ENCODE measurements at places on chromosomes 16 and 17.

- DNase-seq: peak; percentile 38
These were observed 26.9 kb downstream of the CD300A start for GRCh38 chr17:74493331-74493833.

- no peak for DNase-seq
These were observed 6.2 kb upstream of the SLC16A13 start for GRCh38 chr17:7029659-7030058.

GRCh38 chr16:59259950-59260319 lies 525.8 kb upstream of the GOT2 start:
- no peak for DNase-seq

DNA sequence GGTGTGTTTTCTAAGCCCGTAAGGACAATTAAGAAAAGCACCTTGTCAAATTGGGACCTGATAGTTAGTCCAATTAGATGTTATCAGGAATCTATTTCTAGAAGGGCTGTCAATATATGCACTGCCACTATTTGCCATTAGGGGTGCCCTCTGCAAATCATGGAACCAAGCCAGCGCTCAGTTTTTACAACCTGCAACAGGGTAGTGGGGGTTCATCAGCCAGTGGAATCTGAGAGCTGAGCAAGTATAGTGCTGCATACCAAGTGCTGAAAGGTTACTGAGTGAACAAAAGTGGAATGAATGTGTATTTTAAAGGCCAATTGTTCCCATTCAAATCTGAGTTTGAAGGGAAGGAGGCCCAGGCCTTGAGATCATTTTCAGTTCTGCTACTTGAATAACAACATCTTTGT lies 10.4 kb downstream of the PRR11 start:
- peak; percentile 62 for DNase-seq

DNA sequence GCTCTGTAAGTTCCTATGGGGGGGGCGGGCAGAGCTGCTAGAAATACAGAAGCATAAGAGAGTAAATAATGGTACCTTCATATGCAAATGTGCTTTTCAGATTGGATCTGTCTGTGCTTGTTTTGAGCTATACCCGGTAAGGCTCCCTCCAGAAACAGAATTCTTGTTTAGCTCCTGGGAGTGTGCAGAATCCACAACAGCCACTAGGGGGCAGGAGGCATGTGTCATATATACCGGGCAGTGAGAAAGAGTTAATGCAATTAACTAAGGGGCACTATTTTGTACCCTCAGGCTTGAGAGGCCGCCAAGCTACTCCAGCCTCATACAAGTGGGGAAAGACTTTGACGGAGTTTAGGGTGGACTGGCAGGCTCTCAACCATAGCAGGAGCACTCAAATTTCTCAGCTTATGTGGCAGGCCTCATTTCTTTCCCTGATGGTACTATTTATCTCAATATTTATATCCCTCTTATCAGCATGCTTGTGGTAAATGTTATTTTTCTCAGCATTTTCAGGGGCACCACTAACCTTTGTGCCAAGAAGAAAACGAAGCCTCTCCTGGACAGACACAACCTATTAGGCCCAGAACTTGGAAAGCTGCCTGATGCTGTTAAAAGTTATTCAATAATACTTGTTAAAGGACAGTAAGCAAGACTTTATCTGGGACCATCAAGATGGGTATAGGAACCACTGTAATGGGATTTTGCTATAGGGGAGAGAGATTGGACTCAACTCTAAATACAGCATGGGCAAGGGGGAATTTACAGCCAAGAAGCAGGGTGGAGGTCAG lies 10.7 kb upstream of the CENPV start:
- DNase-seq: peak; percentile 87

- no peak for DNase-seq
These were observed 250.8 kb upstream of the RPL38 start for GRCh38 chr17:73952480-73953205.

- peak; percentile 44 for DNase-seq
These were observed 25.4 kb upstream of the ARL4D start for GRCh38 chr17:43373356-43373755.

DNA sequence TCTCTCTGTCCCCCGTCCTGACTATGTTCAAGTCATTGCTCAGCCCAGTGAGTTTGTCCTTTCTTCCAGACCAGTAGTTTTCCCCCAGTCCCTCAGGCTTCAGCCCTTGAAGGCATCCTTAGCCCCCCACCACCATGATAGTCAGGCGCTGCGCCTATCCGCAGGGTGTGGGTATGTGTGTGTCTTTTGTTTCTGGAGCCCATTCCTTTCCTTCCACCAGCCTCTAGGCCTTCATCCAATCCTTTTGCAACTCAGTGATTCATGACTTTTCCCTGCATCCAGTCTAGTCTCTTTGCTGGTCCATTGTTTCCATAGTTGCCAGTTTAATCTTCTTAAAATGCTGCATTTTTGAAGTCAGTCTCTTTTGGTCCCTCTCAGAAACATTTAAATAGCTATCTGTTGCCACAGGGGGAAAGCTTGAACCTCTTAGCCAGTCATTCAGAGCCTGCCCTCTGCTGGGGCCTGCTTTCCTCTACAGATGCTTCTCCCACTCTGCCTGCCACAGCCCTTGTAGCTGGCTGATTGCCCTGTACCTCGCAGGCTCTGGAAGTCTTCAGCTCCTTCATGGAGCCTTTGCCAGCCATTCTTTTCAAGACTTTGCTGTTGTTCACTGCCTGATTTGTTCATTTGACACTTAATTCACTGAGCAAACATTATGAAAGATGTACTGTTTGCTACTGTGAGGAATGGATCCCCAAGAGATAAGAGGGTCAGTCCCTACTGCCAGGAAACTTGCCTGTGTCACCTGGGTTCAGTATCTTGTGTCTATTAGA lies 55.9 kb upstream of the ADCY7 start:
- DNase-seq: peak; percentile 71

- no peak for DNase-seq
These were observed 40.9 kb downstream of the B9D1 start for GRCh38 chr17:19321481-19322128.

- DNase-seq: no peak
These were observed 11.4 kb downstream of the NT5M start for GRCh38 chr17:17314501-17315071.

DNA sequence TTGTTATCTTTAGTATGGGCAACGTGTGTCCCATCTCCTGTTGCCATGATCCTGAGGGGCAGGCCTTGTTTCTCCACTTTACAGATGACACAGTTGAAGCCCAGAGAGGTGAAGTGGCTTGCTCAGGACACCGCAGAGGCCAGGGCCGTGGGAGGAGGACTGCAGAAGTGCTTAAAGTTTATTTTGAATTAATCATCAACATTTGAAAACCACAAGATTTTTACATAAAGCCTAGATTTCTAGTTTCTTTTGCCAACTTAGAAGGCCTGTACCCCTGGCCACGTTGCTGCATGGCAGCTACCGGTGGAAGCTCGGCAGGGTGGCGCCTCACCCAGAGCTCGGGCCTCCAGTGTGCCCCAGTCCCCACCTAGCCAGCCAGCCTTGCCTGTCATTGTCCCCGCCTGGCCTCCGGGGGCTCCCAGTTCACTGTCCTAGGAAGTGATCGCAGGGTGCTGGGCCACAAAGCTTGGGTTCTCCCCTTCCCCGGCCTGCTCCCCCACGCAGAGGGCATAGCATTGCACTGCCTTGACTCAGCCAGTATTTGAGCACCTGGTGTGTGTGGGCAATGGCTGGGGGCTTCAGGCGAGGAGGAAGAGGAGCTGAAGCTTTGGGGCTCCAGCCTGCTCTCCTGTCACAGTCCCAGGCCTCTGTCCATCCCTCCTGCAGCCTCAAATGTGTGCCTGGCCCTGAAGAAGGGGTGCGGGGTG lies 14.8 kb upstream of the ADCY7 start:
- no peak for DNase-seq

- DNase-seq: no peak
These were observed 53.7 kb upstream of the RPL38 start for GRCh38 chr17:74149597-74150427.

DNA sequence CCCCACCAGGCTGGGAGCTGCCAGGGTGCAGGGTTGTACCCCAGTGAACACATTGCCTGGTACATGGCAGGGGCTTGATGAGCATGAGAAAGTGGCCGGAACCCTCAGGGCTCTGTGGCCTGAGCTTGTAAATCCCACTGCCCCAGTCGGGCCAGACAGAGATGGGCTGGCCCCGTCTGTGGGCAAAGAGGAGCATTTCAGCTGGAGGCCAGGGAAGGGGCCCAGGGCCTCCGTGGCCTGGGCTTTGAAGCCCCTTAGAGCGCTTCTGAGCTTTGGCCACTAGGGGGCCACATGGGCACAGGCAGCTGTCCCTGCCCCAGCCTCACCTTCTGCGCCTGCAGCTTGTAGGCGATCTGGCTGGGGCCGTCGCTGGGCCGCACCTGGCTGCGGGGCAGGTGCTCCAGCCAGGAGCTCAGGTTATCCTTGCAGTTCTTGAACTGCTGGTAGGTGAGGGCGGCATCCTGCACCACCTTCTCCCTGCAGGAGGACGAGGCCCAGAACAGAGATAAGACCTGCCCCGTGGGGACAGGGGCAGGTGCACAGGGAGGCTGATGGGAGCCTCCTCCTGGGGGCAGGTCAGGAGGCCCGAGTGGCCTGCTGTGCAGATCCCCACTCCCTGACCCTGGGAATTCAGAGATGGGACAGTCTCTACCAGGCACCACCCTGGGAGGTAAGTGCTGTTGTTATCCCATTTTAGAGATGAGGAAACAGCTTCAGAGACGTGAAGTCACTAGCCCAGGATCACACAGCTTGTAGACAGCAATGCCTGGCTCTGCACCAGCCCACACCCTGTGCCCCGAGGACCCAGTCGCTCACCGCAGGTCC lies 12.8 kb downstream of the EVPL start:
- peak; percentile 84 for DNase-seq

DNA sequence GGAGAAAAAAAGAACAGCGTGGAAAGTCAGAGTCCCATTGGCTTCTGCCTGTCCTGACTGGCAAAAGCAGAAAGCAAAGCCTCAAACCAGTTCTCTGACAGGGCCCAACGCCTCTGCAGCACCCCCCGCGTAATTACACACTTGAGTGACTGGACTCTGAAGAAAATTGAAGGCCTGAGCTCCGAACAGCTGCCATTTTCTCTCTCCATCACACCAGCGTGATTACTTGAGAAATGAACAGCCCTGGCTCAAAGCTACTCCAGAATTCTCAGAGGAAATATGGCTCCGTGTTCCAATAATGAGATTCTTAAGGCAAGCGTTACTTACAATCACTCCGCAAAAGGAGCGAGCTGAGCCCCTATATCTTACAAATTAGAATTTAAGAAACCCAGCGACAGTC lies 142.7 kb upstream of the C17orf78 start:
- DNase-seq: no peak

GRCh38 chr16:4009177-4009576 lies 107.1 kb downstream of the ADCY9 start:
- DNase-seq: no peak

DNA sequence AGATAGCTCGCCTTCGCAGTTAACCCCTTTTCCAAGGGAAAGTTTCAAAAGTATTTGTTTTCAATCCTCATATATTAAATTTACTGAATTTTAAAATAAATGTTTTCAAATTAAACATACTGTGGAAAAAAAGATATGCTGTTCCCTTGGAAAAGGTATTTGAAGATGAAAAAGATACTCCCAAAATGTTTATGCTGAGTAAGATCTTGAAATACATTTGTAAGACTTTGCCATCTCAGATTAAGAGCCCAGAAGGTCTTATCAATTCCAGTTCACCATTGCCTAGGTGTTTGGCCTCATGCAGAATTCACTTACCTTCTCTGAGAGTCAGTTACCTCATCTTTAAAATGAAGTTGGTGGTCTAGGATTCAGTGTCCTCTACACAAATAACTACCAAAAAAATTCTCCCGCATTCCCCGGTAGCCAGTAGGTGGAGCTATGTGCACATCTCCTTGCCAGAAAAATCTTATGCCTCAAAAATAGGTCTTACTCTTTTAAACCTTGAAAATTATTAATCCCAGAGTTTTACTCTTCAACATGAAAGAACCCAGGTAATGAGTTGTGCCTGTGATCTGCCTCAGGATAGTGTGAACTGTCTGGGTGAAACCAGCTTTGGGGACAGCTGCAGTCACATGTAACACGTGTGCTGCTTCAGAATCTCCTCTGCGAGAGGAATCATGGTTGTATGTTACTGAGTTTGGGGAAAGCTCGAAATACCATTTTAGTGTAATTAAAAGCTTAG lies 178.3 kb downstream of the MRTFB start:
- peak; percentile 63 for DNase-seq

GRCh38 chr16:3182608-3183444 lies 5.2 kb upstream of the OR1F1 start:
- peak; percentile 11 for DNase-seq

GRCh38 chr16:88713054-88713453 lies 6.8 kb downstream of the CTU2 start:
- DNase-seq: no peak

DNA sequence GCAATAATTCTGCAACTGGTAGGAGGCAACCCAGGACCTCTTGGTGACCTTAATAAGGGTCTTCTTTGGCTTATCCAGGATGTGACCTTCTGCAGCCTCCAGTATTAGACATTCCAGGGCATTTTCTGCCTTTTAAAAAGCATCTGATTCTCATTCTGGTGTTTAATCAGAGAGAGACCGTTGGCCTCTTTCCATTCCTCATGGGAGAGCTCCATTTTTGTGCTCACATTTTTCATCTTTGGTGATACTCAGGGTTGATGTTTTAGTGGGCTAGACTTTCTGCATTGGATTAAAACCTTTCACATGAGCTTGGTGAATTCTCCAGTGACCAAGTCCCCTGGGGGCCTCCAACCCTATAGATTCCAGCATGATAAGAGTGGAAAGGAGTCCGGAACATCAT lies 150.2 kb upstream of the CACNG5 start:
- DNase-seq: no peak

DNA sequence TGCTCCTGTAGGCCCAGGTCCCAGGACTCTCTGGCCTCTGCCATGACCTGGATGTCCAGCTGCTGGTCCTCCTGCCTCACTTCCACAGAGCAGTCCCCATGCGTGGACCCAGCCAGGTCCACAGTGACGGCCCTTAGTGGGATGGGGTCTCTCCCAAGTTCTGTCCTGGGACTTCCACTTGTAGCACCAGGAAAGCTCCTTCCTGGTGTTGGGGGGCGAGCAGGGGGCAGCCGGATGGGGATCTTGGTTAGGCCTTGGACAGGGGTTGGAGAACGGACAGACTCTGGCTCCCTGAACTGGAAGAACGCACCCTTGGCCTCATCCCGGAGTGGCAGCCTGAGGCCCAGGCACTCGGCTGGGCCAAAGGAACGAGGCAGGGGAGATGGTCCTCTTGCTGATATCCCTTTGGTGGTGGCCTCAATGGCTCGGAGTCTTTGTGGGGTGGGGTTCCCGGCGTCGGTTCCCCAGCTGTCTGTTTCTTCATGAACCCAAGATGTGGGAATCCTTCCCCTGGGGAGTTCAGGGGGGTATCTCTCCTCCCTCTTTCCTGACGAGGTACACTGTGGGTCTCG lies 7.2 kb downstream of the GAS2L2 start:
- DNase-seq: no peak

GRCh38 chr16:75193265-75193650 lies 13.7 kb downstream of the CTRB2 start:
- no peak for DNase-seq

- DNase-seq: peak; percentile 64
These were observed 12.4 kb downstream of the SGCA start for GRCh38 chr17:50177983-50178834.

- DNase-seq: no peak
These were observed 1.8 kb upstream of the MIF4GD start for GRCh38 chr17:75272848-75273184.

- DNase-seq: no peak
These were observed 14.8 kb downstream of the UTS2R start for GRCh38 chr17:82386255-82386831.
